NCI-H510A treated with DMSO at 0.1 percent for 48 hours (cell line): ENCODE measurements at places on chromosomes 5 and 9.

DNA sequence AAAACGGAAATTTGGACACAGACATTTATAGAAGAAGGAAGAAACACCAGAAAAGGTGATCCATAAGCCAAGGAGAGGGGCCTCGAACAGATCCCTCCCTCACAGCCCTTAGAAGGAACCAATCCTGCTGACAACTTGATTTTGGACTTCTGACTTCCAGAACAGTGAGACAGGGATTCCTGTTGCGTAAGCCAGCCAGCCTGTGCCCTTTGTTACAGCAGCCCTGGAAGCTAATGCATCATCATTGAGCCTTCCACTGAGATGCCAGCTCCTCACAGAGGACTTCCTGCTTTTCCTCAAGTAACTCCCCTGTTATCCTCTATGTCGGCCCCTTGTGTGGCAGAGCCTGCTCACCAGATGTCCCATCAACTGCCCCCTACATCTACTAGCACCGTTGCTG, 94.1 kb downstream of the JMY start:
- no peak for DNase-seq

GRCh38 chr9:136858844-136859757, 7.0 kb downstream of the MAMDC4 start:
- DNase-seq, result no peak

DNA sequence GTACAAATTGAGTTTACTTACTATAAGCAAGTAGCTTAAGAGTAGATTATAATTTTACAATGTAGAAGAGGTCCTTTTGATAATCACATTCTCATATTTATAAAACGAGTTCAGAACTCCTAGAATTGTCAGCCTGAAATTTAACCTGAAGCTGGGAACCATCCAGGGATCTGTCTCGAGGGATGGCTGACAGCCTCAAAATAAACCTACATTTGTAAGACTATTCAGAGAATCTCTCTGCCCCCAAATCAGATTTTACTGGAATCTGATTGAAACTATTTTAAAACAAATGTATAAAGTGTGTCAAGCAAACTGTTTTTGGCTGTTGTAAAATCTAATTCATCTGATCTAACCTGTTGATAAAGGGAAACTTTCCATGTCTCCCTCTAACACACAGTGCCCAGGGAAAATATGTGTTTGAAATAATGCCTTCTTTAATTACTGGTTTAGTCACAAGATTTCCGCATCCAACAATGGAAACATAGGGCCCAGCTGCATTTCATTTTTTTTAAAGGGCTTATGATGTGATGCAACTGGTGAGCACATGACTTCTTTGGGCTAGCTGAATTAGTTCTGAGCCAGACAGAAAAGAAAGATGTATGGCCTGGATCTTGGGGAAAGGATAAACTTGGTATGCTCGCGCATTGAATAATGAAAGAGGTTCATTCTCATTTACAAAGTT, 30.3 kb downstream of the SLC25A46 start:
- DNase-seq, result no peak

- DNase-seq, result no peak
These were observed 435.5 kb upstream of the ZNF608 start for GRCh38 chr5:125181955-125182354.

GRCh38 chr5:71533615-71534014, 53.5 kb upstream of the MCCC2 start:
- DNase-seq, result no peak

DNA sequence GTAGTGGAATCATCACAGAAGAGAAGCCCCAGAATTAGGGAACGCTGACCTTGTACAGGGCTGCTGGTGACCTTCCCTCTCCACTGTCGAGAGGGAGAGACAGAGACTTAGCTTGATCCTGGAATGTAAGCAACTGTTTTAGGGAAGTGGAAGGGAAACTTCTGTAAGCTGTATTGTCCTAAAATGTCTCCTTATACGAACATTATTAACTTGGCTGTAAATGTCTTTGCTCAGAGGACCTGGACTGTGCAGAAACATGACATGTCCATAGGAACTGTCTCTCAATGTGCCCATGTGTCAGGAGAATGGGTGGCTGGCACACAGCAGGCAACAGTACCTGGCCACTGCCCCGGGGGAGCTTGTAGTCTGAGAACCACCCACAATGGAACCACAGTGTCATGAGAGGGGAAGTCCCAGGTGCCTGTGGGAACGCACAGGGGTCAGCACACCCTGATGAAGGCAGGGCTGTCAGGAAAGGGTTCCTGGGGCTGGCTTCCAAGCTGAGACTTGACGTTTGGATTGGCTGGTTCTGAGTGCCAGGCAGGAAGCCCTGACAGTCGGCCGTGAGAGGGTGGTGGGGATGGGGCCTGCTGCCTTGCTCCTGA, 34.0 kb downstream of the DAP start:
- no peak for DNase-seq

GRCh38 chr5:169280286-169280685, 20.7 kb downstream of the SLIT3 start:
- DNase-seq, result no peak

DNA sequence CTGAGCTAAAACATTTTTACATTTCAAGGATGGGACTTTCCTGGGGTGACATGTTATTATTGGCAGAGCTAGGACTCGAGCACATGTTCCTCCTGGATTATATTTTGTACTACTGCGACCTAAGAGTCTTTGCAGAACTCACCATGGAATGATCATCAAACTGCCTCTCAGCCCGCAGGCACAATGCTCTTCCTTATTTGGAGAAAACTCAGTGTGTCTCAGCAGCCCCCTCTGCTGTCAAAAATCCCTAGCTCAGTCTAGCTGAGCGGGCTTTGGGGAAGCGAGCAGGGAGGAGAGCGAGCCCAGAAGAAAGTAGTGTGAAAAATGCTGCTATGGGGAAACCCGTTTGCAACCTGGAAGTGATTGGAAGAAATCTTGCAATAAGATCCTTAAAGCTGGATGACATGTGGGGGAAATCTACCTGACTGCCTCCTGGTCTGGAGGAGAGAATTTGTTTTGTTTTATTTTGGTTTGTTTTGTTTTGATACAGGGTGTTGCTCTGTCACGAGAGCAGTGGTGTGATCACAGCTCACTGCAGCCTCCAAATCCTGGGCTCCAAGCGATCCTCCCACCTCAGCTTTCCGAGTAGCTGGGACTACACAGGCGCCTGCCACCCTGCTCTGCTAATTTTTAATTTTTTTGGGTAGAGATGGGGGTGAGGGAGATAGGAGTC, 89.9 kb upstream of the CLINT1 start:
- DNase-seq, result peak; percentile 53

GRCh38 chr9:124843456-124844034, 9.7 kb upstream of the WDR38 start:
- DNase-seq, result no peak

GRCh38 chr5:80825786-80826460, 134.2 kb upstream of the RASGRF2 start:
- DNase-seq, result no peak

DNA sequence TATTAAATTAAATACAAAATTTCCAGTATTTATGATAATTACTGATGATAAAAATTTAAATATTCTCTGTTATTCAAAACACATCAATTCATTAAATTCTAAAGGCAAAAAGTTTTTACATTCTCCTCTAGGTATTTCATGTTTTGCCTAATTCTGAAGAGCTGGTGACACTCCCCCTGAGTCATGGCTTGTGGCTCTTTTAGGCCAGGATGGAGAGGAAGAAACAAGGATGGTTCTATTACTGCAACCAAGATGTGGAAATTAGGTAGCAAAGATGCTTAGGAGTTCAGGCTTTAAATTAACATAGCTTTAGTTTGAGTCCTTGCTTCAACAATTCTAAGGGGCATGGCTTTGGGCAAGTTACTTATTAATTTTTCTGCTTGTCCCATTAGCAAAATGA, 1295.8 kb downstream of the EFNA5 start:
- DNase-seq, result no peak

DNA sequence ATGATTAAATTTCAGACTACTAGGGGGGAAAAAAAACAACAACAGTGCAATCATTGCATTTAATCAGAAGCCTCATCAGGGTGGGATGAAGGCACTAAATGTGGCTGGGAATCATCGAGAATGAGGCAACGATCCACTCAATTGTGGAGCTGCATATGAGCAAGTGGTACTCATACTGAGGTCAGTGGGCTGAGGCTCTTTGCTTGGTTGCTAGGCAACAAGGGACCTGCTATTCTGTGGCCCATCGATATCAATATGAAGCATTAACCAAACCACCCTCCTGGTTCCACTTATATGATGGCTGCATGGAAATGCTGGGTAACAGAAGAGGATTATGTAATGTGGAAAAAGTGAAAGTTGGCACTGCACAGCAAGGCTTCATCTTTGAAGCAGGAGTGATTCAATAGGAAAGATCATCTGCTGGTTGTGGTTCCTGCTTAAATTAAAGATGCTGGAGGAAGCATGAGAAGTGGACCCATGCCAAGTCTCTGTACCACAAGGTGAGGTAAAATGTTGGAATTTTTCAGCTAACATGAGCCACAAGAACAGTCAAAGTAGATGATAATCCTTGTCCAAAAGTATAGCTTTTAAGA, 159.8 kb upstream of the HMHB1 start:
- no peak for DNase-seq

- no peak for DNase-seq
These were observed 505.5 kb downstream of the CTNND2 start for GRCh38 chr5:11398728-11399127.

DNA sequence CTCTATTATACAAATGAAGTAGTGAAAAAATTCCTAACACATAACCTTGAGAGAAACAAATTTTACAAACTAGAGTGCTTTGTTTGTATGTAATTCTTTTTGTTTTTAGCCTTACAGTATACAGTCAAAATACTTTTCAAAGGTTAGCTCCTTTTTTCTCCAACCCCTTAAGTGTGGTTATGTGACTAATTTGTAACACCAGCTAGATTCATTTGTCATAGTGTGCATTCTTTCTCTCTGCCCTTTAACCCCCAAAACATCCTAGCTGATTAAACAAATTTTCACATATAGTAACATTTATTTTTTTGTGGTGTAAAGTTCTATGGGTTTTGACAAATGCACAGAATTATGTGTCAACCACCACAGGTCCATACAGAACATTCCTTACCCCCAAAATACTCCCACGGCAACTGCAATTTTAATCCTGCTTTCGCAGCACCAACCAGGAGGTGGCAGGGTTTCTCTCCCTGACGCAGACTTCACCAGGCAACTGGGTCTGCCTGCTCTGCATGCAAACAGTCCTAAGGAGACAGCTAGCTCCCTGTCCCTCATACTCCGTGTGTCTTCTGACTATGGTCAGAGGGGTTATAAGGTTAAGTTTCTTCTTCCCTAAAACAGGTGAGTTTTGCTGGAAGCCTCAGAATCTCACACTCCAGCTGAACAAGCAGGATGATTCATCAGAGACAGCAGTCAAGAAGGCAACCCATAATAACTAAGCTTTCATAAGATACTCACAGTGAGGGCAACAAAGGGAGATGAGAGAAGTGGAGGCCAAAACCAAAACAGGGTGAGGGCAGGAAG, 44.5 kb upstream of the NR5A1 start:
- peak; percentile 55 for DNase-seq

GRCh38 chr9:89553451-89554010, 51.3 kb upstream of the GADD45G start:
- peak; percentile 31 for DNase-seq

DNA sequence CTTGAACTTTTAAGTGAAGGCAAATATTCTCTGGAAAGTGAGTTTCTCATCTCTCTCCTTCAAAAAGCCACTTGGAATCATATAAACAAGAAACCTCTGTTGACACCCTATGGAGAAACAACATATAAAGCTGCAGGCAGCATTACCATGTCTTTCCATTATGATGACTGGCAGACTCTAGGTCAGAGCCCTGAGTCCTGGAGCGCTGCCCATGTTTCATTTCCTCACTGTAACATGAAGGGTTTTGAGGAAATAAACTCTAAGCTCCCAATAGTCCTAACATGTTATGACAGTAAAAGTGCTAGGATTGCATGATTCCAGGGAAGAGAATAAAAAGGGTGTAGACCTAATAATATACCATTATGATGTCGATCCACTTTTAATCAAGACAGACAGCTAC, 220.6 kb downstream of the CTNND2 start:
- no peak for DNase-seq

DNA sequence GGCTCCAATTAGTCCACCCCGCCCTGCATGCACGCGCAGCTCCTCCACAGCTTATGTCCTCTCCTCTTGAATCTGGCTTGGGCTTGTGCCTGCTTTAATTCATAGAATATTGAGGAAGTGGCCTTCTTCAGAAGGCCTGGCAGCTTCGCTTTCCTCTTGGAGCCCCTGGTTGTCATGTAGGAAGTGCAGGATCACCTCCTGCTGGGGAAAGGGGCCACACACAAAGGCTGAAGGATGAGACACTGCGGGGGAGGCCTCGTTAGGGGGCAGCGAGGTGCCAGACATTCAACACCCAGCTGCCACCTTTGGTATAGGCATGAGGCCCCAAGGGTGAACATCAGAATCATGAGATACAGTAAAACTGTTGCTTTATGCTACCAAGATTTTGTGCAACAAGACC, 2.7 kb upstream of the CNOT6 start:
- DNase-seq, result no peak

GRCh38 chr5:90894866-90895420, 336.3 kb downstream of the ADGRV1 start:
- DNase-seq, result no peak

GRCh38 chr9:79166005-79166404, 405.8 kb upstream of the TLE4 start:
- DNase-seq, result no peak

GRCh38 chr5:143309661-143310431, 93.6 kb downstream of the NR3C1 start:
- DNase-seq, result no peak

- no peak for DNase-seq
These were observed 261.7 kb upstream of the PAPPA start for GRCh38 chr9:115891929-115892328.

- DNase-seq, result no peak
These were observed 15.5 kb downstream of the SLC6A18 start for GRCh38 chr5:1240496-1241260.

GRCh38 chr9:69176471-69177171, 2.5 kb downstream of the TJP2 start:
- DNase-seq, result no peak

- DNase-seq, result no peak
These were observed 7.6 kb downstream of the S1PR3 start for GRCh38 chr9:88998911-88999310.

- no peak for DNase-seq
These were observed 264.9 kb downstream of the TLE1 start for GRCh38 chr9:81424431-81424830.

GRCh38 chr5:33067291-33067690, 356.2 kb downstream of the NPR3 start:
- no peak for DNase-seq

DNA sequence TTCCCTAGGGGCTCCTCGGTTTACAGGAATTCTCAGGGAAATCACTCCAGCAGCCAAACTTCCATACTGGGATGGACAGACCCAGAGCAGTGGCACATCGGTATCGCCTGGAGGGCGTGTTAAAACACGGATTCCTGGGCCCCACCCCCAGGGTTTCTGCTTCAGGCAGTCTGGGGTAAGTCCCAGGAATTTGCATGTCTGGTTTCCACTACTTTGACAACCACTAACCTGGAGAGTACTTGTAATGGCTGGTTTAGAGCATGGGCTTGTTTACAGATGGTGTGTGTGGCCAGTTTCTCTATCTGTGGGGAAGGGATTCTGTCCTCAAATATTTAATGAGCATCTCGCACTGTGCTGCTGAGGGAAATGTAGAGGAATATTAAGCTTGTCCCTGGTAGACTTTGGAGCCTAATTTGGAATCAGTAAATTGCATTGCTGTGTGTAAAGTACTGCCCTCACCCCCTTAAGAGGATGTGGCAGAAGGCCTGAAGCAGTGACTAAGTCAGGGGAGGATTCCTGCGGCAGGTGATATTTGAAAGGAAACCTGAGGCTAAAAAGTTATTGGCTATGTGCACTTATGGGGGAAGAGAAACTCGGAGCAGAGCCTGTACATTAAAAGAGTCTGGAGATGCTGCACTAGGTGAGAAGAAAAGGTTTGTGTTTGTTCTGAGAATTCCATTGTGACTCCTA, 18.6 kb upstream of the TJP2 start:
- DNase-seq, result peak; percentile 69
